Glutamatergic neuron (in vitro differentiated cells): ENCODE measurements at places on chromosomes 12 and 14. TPM values are rescaled to one million over a fixed set of nuclear protein-coding genes. Genes with fewer than 3 reads are reported as not detected.

DNA sequence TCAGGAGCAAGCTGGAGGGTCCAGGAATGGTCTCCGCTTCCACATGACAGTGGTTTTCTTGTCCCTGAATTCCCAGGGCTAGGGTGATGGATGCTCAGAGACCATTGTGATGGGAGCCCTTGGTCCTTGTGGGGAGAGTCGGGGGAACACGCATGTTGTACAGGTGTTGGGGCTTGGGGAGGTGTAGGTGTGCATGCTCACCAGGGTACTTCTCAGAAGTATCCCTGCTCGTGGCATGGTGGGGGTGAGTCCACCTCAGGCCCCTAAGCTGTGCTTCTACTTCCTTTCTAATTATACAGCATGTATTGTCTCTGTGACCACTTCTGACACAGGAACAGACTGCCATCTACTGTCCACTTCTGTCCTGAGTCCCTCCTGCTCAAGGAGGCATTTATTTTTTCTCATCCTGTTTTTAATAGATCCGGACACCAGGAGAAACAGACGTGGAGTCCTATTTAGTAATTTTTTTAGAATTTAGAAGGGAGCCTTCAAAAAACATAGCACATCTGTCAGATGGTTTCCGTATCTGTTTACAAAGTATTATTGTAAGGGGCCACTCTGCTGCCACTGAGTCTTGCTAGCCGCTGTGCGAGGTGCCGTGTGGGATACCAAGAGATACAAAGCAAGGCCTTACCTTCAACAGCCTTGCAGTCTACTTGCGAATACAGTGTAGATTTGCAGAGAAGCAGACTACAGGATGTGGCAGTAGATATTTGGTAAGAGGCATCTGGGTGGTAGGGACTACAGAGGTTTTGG is 10.5 kb downstream of the NTF3 start:
- peaks cover 2% of the 10 kb centered on the region for H3K27me3 ChIP-seq
- peaks cover 10% of the 10 kb centered on the region for H3K36me3 ChIP-seq

GRCh38 chr14:99560922-99561683 is 42.9 kb downstream of the CCDC85C start:
- H3K27ac ChIP-seq: no peak overlapping the region
- H3K4me3 ChIP-seq: no peak overlapping the region
- DNase-seq: no peak
- peaks cover 10% of the 10 kb centered on the region for H3K27me3 ChIP-seq
- peaks cover 37% of the 10 kb centered on the region for H3K4me1 ChIP-seq
- H3K36me3 ChIP-seq: peaks cover 5% of the 10 kb centered on the region

DNA sequence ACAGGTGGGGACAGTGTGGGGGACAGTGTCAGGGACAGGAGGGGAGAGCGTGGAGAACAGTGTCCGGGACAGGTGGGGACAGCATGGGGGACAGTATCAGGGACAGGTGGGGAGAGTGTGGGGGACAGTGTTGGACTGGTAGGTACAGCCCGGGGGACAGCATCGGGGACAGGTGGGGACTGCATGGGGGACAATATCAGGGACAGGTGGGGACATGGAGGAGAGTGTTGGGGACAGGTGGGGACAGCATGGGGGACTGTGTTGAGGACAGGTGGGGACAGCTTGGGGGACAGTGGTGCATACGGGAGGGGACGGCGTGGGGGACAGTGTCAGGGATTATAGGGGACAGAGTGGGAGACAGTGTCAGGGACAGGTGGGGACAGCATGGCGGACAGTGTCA is 212.3 kb downstream of the TMEM121 start:
- DNase-seq: no peak
- H3K4me1 ChIP-seq: no peaks in the 10 kb centered on the region
- no peak overlapping the region for H3K27ac ChIP-seq
- peaks cover 6% of the 10 kb centered on the region for H3K27me3 ChIP-seq

DNA sequence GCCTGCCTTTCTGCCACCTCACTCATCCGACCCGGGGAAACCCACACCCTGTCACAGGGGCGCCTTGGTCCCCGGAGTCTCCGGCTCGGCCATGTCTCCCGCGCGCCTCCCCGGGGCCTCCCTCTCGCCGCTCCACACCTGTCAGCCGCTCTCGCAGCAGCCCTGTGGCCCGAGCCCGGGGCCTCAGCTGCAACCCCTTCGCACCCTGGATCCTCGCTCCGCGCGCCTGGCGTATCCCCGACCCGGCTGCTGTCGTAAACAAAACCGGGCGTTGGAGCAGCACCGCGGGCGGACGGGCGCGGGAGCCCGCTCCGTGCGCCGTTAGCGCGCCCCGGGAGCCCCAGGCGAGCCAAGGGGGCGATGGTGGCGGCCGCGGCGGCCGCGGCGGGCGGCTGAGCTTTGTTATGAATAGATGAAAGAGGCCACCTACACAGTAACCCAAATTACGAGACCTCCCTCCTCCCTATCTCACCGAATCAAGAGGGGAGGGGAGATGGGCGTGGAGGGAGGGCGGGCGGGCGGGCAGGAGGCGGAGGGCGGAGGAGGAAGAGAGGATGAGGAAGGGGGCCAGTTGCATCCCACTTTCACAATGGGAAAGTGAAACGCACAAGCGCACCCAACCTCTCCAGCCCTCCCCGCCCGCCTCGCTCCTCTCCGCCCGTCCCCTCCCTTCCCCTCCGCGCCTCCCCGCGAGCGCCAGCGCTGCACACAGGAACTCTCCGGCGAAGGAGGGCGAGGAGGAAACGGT is at the start of gene PLXNC1:
TSS of gene PLXNC1 (plus strand) at position 587 of the 748 bp plus-strand sequence. CDS start 395 bp downstream, outside the sequence.
- H3K4me1 ChIP-seq: peaks cover 12% of the 10 kb centered on the region
- H3K27me3 ChIP-seq: peaks cover 21% of the 10 kb centered on the region
- peak within 1 kb of the TSS; percentile 48 for H3K27ac ChIP-seq
- H3K36me3 ChIP-seq: no peaks in the 10 kb centered on the region
- peak within 1 kb of the TSS; percentile 84 for H3K4me3 ChIP-seq

GRCh38 chr12:20101046-20101445 is 267.3 kb upstream of the PDE3A start:
- no peaks in the 10 kb centered on the region for H3K27me3 ChIP-seq
- no peaks in the 10 kb centered on the region for H3K4me1 ChIP-seq
- no peak for DNase-seq
- no peak overlapping the region for H3K27ac ChIP-seq
- H3K36me3 ChIP-seq: no peaks in the 10 kb centered on the region
- H3K4me3 ChIP-seq: no peak overlapping the region

DNA sequence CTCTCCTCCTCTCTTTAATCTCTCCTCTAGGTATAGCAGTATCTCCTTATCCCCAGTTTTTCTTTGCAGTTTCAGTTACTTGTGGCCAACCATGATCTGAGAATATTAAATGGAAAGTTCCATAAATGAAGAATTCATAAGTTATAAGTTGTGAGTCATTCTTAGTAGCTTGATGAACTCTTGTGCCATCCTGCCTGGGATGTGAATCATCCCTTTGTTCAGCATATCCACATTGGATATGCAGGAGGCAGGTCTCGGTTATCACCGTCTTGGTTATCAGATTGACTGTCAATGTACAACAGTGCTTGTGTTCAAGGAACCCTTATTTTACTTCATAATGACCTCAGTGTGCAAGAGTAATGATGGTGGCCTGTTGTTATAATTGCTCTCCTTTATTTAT is 134.0 kb downstream of the TMEM117 start:
- H3K27ac ChIP-seq: no peak overlapping the region
- H3K4me1 ChIP-seq: no peaks in the 10 kb centered on the region
- no peak overlapping the region for H3K4me3 ChIP-seq
- H3K27me3 ChIP-seq: no peaks in the 10 kb centered on the region
- no peaks in the 10 kb centered on the region for H3K36me3 ChIP-seq

The PMCH gene
- total RNA-seq: not detected

- H3K4me3 ChIP-seq: peak within 1 kb of the TSS; percentile 93
- H3K27ac ChIP-seq: no peak within 1 kb of the TSS
- peaks cover 8% of the 10 kb centered on the region for H3K36me3 ChIP-seq
Observed at GRCh38 chr12:4909734-4910501, at the start of gene KCNA1. Gene KCNA1, plus strand, starts transcription at chr12:4909905. Its CDS starts 1,474 bp downstream, at chr12:4911379.
